NCI-H774 (cell line): ENCODE measurements at places on chromosomes 2 and 18.

DNA sequence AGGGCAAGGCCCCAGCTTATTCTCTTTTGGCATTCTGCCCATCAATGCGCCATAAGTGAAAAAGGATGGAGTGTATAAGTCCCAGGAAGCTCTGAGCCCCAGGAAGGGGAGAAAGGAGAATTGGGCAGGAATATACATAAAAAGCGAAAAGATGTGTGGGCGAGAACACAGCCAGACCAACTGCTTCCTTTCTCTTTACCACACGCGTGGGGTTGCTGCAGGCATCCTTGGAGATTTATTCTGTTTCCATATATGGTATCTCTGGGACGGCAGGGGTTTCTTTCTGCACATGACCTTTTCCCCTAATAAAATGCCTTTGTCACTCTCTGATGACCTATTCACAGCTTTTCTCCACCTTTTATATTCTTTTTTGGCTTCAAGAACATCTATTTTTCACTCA lies 440.5 kb downstream of the NBAS start:
- no peak for DNase-seq

GRCh38 chr2:129720761-129721160 lies 258.7 kb upstream of the RAB6C start:
- no peak for DNase-seq

DNA sequence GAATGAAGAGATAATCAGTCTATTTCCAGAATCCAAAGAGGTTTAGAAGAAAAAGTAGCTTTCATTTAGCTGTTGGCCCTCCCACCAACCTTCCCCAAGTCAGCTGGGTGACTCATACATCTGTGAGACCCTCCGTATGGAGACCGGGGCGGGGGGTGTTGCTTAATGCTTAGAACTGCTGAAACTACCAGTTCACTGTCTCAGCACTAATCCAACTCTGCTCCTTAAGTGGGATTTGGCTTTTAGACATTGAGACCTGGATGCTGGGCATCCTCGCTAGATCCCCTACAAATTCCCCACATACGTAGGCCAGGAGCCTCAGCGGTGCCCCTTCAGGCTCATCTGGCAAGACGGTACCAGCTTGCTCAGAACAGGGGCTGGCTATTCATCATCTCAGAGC lies at the start of gene SAG:
SAG (plus strand) TSS at position 252 of the 400 bp plus-strand sequence. CDS start 1,374 bp downstream, outside the sequence.
- DNase-seq: no peak

DNA sequence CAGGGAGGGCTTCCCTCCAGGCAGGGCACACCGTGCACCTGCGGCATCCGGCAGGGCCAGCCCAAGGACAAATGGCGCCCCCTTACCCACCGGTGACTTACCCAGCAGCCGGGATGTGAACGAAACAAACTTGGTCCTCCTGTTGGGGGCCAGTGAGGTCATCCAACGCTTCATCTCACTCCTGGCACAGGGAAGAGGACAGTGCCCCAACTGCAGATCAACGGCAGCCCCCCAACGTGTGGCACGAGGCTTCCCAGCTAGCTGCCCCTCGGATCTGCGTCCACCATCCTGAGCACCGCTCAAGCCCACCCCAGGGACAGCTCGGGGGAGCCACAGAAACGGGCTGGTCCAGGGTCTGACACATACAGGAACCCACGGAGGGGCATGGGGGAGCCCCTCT lies 12.0 kb downstream of the SNORC start:
- no peak for DNase-seq

GRCh38 chr2:118980573-118980972 lies 38.6 kb downstream of the MARCO start:
- DNase-seq: no peak

DNA sequence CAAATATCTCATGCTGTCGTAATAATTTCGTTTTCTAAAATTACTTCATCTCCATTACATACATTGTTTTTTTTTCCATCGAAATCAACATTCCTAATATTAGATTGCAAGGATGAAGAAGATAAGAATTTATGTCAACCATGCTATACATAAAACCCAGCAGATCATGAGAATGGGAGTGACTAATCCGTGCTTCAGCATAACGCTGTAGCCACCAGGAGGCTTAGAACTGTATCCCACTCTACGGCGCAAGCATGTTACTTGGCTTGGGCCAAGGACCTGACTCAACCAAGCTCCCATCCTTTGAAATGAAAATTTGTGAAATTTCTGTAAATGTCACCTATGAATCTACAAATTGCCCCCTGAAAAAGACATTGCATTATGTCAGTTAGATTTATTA lies 392.5 kb downstream of the FIGN start:
- DNase-seq: no peak
